ENCODE measurements at places on chromosomes 11 and 22.

DNA sequence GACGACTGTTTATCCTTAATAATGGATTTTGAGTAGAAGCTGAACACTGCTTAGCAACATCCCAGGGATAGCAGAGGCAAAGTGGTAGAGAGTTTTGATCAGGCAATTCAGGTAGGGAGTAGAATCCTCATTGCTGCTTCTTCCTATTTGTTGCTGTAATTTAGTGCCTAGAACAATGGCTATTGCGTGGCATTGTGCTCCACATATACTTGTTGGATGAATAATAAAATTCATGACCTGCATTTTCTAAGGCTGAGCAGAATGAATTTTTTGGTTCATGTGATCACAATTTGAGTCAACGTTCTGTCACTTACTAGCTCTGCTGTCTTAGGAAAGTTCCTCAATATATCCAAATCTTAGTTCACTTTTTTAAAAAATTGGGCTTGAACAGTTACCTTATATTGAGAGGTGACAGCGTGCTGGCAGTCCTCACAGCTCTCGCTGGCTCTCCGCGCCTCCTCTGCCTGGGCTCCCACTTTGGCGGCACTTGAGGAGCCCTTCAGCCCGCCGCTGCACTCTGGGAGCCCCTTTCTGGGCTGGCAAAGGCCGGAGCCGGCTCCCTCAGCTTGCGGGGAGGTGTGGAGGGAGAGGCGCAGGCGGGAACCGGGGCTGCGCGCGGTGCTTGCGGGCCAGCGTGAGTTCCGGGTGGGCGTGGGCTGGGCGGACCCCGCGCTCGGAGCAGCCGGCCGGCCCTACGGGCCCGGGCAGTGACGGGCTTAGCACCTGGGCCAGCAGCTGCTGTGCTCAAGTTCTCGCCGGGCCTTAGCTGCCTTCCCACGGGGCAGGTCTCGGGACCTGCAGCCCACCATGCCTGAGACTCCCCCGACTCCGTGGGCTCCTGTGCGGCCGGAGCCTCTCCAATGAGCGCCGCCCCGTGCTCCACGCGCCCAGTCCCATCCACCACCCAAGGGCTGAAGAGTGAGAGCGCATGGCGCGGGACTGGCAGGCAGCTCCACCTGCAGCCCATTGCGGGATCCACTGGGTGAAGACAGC lies 350.6 kb downstream of the ETS1 start:
- DNase-seq: no peak

DNA sequence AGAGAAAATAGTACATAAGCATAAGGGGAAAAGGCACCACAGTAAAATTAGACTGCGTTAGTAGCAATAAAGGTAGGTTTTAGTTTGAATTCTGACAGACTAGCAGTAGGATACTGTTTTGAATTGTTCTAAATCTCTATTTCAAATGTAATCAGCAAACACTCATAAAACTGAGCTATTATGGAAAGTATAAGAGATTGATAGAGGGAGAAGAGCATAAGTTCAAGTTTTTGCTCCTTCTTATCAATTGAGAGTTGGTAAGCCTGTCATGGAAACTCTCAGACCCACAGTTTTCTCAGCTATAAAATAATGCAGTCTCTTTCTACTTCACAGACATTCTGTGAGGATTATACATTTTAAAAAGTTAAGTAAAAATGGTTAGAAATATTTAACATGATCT lies 840.2 kb upstream of the CNTN5 start:
- DNase-seq: no peak

GRCh38 chr11:2094354-2095197 lies 44.6 kb downstream of the IGF2 start:
- no peak for DNase-seq

DNA sequence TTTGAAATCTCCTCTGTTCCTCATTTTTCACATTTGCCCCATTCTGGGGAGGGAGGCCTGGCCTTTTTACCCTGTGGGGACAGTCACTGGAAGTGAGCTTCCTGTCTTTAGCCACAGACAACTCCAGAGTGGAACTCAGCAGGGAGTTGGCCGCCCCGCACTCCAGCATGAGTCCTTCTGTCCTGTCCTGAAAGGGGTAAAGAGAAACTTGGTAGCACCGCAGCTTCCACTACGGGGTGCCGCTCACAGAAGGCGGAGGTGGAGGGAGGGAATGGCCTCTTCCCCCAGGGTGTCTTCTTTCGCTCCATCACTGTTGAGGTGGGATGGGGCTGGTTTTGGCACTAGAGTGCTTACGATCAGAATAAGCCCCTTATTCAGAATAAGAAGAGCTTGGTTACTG lies 132.2 kb downstream of the ST3GAL4 start:
- DNase-seq: no peak

DNA sequence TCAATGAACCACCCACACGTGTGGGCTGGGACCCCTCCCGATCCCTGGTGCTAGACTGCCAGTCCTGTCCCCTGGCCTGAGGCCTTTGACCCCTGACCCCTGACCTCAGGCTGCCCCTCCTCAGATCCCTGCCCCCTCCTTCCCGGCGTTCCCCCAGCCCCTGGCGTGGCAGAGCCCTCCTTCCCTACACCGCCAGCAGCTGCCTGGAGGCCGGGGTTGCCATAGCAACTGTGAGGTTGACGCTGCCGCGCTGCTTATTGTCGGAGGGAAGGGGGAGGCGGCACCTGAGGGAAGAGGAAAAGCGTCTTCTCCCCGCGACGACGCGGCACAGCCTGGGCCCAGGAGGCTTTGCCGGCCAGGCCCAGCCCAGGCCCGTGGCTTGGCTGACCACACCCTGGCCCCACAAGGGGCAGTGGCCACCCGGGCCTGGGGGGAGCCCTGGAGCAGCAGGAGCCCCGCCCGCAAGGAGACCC lies 32.6 kb downstream of the SHANK3 start:
- DNase-seq: no peak

GRCh38 chr11:102416976-102417375 lies 35.6 kb downstream of the TMEM123 start:
- DNase-seq: no peak

- DNase-seq: no peak
Measured at GRCh38 chr11:119307219-119307618, 9.7 kb downstream of the MCAM start.

GRCh38 chr11:10386361-10386760 lies 68.7 kb upstream of the AMPD3 start:
- DNase-seq: no peak

DNA sequence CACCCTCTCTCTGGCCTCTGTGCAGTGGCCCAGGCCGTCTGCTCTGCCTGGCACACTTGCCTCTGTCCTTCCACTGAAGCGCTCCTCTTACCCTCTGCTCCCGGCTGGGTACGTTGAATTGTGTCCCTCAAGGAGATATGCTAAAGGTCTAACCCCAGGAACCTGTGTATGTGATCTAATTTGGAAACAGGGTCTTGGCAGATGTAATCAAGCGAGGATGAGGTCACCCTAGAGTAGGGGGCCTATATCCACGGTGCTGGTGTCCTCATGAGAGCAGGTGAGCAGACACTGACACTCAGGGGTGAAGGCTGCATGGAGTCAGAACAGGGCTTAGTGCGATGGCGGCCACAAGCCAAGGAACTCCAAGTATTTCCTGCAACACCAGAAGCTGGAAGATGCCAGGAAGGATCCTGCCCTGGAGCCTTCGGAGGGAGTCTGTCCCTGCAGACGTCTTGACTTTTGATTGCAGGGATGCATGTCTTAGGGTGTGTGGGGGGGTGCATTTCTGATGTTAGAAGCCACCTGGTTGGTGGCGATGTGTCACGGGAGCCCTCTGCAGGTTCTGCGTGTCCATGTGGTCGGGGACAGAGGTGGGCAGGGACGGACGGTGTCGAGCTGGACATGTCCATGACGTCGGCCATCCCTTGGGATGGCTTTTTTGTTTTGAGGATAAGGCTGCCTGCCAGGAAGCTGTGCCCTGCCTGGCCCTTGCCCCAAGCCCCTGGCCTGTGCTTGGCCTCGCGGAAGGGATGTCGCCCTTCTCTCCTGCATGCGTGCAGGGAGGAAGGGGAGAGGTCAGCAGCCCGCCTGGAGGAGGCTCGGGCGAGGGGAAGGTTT lies 68.6 kb downstream of the LRP5 start:
- DNase-seq: no peak

DNA sequence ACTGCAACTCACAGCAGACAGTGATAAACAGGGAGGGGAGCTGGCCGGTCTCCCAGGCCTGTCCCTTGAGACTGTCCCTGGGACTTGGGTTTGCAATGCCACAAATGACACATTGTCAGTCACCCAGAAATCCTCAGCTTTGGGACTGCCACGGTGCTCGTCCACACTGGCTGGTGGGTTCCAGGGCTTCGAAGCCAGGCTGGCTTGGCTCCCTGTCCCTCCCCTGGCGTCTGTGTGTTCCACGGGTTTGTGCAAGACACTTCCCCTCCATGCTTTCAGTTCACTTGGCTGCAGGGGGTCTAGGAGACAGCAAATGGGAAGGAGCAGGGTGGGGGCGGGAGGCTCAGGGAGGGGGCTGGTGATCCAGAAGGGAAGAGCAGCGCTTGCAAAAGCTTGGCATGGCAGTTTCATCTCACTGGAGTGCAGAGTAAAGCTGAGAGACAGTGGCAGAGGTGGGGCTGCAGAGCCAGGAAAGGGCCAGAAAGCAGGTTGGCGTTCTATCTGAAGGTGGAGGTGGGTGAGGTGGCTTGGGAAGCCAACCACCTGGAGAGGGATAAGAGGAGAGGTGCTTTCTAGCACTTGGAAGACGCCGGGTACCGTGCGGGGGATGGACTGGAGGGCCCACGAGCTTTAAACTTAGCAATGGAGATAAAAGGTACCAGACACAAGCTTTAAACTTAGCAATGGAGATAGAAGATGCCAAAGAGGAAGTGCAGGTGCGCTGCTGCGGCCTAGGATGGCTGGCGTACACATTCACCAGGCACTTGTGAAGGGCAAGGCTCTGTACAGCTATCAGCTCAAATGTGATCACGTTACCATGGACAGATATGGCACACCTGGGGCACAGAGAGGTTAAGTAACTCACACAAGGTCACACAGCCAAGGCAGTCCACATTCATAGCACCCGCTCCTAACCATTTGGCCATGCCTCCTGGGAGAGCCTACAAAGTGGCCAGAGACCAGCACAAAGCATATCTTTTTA lies 86.4 kb upstream of the SHISAL1 start:
- no peak for DNase-seq

GRCh38 chr11:32034149-32034548 lies 56.7 kb upstream of the RCN1 start:
- DNase-seq: no peak

- DNase-seq: no peak
Measured at GRCh38 chr11:120302001-120302805, 22.9 kb upstream of the TLCD5 start.

GRCh38 chr11:1559111-1559951 lies 12.7 kb downstream of the DUSP8 start:
- no peak for DNase-seq

DNA sequence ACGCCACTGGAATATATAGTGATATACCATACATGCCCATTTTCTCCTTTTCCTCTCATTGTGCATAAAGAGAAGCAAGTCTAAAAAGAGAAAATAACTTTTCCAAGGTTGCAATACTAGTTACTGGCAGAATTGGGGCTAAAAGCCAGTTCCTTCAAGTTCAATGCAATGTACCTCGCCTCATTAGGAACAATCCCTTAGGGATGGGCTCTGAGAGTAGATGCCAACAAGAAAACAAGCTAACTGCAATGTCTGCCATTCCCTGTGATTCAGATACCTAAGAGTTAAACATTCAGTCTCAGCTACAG lies 114.3 kb downstream of the RBFOX2 start:
- no peak for DNase-seq

Measured in GM06990 (cell line).